Non-pigmented ciliary epithelial cell (primary cell): ENCODE measurements at places on chromosomes 4 and X.

DNA sequence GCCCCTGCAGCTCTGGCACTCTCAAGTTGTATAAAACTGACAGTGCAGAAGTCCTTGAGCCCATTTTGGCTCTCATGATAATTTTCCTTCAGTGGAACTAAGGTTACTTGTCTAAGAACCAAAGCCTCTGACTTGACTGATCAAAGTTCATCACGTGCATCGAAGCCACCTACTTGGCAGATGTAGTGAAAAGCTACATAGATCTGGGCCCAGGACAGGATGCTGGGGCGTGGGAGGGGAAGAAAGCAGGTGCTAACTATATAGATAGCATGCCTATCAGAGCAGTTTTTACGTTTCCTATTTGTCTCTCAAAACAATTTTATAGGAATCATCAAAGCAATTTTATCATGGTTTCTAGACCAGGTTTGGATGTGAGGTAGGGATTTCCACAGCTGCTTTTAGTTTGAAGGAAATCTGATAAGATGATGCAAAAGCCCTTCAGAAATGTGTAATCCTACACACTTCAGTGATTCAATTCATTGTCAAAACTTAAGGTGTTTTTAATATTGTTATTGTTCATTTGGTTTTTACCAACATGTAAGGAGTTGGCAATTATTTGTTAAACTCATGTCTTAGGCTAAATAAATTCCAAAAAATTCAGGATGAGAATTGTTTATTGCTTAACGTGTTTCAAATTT lies 1.2 kb upstream of the CD40LG start:
- DNase-seq, result no peak

- DNase-seq, result no peak
Observed at GRCh38 chr4:9997886-9998285, 23.4 kb downstream of the SLC2A9 start.

DNA sequence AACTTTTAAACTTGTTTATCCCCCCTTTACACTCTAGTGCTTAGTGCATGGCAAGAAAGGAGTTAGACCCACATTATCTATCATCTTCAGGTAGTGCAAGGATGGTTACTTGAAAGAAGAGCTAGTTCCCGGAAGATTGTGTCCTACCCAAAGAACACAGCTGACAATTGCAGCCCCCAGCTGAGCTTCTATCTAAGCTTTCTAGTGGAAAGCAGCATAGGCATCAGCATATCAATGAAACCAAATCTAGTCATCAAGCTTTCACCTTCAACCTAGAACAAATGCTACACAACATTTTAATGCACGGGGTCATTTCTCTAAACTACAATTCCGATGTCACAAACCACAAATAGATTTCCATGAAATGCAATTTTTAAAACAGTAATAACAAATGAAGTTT lies 88.9 kb upstream of the TFDP3 start:
- DNase-seq, result no peak

DNA sequence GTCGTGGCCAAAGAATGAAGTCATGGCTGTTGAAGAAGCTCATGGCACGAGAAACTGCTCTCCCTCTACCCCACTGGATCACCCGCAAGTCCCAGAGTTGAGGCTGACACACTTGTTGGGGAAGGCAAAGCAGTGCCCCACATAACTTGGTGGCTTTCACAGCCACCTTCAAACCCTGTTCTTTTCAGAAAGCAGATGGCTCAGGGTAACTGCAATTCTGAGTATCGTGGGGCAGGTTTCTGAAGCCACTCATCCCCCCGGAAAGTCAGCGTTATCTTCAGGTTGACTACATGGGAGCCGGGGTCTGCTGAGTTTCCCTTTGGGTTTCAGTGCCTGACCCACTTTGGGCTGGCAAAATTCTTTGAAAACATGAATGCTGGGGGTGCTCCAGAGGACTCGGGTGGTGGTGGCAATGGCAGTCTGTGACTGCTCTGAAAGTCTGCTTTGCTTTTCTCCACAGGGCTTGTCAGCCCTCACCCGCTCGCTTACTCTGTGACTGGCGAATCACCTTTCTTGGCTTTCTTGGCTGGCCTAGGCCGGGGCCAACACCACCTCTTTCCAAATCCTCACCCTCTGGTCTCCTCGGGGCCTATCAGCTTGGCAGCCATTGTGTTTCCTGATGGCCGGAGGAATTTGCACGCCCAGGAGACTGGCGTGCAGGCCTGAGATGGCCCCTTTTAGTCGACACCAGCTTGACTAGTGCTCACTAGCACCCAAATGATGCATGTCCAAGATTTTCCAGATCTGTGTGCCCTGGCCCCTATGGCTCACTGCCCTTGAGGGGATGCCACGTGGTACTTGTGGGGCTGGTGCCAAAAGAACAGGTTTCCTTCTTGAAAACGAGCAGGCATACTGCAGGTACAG lies 7.3 kb downstream of the PPP1R3F start:
- DNase-seq, result no peak

DNA sequence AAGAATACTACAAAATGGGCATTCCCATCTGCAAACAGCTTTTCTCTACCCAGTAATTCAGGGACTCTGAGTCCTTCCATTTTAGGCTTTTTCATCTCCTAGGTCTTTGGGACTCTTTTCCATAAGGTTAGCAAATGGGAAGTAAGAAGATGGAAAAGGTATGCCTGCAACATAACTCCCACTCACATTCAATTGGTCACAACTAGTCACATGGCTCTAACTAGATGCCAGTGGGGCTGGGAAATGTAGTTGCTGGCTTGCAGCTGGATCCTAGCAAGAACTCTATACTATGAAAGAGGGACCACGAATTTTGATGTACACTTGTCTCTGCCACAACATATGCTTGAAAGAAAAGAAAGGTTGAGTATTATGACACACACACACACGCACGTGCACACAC lies 954.9 kb upstream of the FTHL17 start:
- no peak for DNase-seq

- DNase-seq, result no peak
Observed at GRCh38 chr4:164350061-164350460, 403.9 kb upstream of the SMIM31 start.

DNA sequence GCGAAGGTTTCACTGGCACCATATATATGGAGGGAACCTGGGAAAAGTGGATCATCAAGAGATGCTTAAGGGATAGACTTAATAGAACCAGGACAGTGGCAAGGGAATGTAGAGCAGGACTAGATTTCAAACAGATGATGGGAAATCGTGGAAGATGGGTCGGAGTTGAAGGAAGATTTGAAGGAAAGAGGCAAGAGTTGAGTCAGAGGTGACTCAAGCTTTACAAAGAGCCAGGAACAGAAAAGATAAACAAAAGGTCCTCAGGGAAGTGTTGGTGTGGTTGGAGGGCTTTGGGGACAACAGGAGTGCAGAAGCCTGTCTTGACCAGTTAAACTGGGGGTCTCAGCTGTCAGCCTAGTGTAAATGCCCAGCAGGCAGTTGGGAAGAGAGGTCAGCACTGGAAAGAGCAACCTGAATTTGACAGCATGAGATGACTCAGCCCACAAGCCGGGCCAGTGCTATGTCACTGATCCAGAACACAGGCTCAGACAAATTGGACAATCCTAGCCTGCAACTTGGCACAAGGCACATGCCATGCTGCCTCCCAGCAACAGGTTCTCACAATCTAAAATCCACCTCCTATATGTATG lies 230.5 kb downstream of the IDS start:
- DNase-seq, result no peak

DNA sequence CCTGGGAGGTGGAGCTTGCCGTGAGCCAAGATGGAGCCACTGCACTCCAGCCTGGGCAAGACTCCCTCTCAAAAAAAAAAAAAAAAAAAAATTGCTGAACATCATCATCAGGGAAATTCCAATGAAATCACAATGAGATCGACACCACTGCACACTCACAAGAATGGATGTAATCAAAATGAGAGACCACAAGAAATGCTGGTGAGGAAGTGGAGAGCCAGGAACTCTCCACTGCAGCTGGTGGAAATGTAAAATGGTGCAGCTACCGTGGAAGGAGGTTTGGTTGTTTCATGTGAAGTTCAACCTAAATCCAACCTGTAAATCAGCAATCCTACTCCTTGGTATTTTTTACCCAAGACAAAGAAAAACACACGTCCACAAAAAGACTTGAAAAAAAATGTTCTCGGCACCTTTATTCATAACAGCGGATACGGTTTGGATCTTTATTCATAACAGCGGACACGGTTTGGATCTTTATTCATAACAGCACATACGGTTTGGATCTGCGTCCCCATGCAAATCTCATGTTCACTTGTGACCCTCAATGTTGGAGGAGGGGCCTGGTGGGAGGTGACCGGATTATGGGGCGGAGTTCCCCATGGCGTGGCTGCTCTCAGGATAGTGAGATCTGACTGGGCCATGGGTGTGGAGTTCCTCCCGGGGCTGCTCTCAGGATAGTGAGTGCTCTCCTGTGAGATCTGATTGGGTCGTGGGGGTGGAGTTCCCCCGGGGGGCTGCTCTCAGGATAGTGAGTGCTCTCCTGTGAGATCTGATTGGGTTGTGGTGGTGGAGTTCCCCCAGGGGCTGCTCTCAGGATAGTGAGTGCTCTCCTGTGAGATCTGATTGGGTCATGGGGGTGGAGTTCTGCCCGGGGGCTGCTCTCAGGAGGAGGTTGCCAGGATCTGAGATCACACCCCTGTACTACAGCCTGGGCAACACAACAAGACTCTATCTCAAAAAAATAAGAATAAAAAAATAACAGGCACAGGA lies 7.7 kb downstream of the GAK start:
- DNase-seq, result no peak

DNA sequence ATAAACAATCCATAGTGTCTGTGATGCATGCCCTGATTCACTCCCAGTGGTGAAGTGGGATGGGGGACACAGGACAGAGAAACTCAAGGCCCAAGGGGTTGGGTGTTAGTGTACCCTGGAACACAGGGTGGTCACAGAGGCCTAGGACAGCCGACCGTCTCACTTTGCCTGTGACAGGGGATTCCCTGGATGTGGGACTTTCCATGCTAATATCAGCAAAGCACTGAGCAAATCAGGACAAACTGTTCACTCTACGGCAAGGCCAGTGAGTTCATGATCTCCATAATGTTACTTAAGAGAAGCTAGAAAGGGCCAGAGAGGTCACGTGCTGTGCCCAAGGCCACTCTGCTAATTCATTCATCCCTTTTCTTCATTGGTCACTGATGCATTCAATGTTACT lies 158.7 kb upstream of the RBPJ start:
- no peak for DNase-seq
